ENCODE measurements at places on chromosomes 2 and 18. TPM values are rescaled to one million over a fixed set of nuclear protein-coding genes. Genes with fewer than 3 reads are reported as not detected.

Gene ELOA2
- not detected for polyA plus RNA-seq

DNA sequence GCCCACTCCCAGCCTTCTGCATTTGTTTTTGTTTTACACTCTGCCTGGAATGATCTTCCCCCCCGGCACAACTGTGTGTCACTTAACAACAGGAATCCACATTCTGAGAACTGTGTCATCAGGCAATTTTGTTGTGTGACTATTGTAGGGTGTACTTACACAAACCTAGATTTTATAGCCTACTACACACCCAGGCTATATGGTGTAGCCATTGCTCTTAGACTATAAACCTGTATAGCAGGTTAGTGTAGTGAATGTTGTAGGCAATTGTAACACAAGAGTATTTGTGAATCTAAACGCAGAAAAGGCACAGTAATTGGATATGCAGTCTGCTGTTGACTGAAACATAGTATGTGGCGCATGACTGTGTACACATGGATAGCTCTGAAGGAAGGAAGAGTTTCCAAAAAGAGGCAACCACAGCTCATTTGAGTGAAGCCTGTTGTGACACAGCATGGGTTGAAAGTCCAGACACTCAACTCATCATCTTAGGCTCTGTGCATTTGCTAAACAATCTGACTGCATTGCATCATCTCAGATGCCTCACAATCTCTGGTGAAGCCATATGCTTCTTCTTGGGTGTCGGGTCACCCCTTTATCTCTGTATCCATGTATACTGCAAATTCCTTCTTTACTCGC is 506.6 kb upstream of the SPHKAP start:
- DNase-seq, result no peak

- no peak for DNase-seq
These were observed 7.7 kb upstream of the NFATC1 start for GRCh38 chr18:79388043-79388442.

DNA sequence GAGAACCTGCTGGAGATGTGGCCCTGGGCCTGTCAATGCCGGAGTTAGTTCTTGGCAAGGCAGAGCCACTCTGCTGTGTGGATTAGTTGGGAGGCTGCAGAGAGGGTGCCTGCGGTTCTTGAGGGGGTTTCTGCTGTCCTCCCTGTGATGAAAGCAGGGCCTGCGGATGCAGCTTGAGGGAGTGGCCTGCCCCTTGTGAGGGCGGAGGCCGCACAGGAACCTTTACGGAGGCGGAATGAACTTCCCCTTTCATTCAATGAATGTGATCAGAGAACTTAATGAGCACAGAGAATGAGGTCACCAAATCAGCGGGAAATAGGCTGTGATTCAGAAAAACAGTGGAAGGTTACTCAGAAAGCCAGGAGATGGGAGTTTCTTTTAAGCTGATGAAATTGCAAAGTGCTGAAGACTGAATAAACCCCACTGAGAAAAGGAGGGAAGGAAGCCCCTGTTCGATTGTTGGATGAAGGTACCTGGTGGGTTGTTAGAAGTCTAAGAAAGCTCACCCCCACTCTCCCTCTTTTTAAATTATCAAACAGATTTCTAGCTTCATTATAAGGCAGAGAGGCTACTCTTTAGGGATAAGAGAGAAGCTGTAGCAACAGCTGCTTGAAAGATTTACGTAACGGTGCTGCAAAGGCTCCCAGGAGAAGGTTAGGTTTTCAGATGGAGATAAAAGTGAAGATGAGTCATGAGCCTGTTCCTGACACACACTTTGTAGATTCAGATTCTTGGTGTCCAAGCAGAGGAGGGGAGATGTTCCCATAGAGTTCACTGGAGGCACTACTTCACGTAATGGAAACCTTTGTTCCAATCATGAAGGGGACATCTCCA is 47.4 kb downstream of the VWA3B start:
- DNase-seq, result peak; percentile 42

- no peak for DNase-seq
These were observed 811 bp upstream of the SCG2 start for GRCh38 chr2:223602972-223603371.

Gene IMMT
- polyA plus RNA-seq, result 72.3 TPM

Gene PMAIP1
- polyA plus RNA-seq, result not detected

DNA sequence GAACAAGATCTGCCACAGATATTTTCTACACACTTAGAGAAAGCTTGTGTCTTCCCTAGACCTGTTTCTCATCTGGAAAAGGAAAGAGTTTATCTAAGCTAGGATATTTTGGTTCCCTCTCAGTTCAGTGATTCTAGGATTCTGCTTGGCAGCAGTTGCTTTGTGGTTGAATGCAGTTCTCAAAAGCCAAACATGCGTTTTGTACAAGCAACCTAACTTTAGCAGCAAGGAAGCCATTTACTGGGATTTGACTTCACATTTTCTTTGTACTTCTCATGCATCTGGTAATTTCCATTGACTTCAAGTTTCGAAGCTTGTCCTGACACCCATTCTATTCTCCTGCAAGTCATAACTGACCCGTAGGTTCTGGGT is 33.3 kb downstream of the VSNL1 start:
- DNase-seq, result no peak

DNA sequence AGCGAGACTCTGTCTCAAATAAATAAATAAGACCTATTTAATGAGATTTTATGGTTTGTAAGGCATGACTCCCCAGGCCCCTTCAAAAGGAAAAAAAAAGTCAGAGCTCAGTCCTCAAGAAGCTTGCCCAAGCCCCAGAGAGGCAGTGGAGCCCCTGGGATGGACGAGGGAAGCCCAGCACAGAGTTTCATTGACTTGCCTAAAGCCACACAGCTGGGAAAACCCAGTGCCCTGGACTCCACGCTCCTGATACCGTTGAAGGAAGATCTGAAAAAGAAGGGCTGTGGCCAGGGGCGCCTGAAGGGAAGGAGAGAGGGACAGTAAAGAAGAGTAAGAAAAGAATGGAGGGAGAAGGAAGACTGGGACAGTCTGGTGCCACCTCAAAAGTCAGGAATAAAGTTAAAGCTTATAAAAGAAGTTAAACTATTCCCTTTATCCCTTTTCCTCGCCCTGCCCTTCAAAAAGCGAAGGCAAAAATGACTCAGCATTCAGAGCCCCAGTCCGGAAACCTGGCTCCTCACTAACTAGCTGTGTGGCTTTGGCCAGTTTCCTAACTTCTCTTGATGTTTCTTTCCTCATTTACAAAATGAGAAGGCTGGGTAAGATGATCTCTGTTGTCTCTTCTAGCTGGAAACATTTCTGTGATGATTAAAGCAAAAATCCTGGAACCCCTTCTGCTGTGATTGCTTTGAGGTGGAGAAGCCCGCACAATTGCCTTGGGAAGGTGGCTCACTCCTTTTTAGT is 46.7 kb downstream of the LYPD1 start:
- peak; percentile 51 for DNase-seq

Gene CWC22
- 24.9 TPM for polyA plus RNA-seq

DNA sequence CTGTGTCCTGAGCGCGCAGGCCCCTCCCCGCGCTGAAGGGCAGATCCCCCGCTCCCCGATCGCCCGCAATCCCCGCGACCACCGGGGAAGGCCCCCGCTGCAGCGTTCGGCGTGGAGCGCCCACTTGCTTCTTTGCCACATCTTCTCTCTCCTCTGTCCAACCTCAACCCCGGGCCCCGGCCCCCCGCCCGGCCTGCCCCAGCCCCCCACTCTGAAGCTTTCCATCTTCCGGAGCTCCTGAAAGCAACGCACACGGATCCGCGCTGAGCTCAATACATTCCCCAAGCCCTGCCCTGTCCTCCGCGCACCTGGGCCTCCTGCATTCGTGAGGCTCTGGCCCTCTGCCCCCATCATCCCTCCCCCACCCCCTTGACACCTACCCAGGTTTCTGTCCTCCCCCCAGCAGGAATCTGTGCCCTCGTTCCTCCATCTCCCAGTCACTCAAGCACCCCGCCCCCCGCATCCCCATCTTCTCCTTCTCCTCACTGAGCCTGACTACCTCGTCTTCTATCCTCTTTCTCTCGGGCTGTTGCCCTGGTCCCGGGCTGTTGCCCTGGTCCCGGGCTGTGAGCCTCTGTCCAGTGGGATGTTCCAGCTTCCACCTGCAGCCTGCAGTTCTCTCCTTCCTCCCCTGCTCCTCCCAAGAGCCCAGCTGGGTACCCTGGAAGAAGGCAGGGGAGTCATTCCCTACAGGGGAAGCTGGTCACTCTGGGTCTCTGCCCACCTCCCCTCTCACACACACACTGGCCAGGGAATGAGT is 7.8 kb downstream of the SPEG start:
- DNase-seq, result no peak

GRCh38 chr2:200667413-200667812 is 81.6 kb downstream of the AOX1 start:
- DNase-seq, result no peak

DNA sequence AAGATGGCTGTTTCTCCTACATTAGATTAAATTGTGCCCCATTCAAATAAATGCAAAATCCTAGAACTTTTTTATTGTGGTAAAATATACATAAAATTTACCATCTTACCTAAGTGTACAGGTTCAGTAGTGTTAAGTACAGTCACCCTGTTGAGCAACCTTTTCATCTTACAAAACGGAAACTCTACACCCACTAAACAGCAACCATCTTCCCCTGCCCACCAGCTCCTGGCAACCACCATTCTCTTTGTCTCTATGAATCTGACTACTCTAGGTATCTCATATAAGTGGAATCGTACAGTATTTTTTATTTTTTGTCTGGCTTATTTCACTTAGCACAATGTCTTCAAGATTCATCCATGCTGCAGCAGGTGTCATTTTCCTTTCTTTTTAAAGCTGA is 53.0 kb downstream of the ASXL2 start:
- DNase-seq, result no peak

Gene APCDD1
- 12.1 TPM for polyA plus RNA-seq

- DNase-seq, result no peak
These were observed 325.2 kb upstream of the RAB12 start for GRCh38 chr18:8283891-8284585.

Gene ZCCHC2
- polyA plus RNA-seq, result 9.2 TPM

Gene CNGA3
- polyA plus RNA-seq, result 0.29 TPM

DNA sequence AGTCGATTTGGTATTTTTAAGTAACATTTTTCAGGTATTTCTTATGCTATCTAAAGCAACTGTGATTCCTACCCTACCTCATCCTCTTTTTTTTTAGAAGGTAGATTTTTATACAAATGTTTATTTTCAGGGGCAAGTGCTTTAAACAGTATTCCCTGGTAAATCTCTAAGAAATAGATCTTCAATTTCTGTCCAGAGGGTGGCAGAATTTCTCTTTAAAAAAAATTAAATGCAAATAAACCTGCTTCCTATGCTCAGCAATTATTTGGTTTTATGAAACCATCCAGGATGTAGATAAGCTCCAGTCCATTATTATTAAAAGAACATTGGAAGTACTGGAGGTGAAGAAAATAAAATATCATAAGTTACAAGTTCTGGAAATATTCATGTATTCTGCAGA is 191.9 kb downstream of the MYO3B start:
- DNase-seq, result peak; percentile 8

Gene TAF4B
- polyA plus RNA-seq, result 2.6 TPM

GRCh38 chr2:6855860-6856547 is 9.7 kb downstream of the CMPK2 start:
- DNase-seq, result no peak

DNA sequence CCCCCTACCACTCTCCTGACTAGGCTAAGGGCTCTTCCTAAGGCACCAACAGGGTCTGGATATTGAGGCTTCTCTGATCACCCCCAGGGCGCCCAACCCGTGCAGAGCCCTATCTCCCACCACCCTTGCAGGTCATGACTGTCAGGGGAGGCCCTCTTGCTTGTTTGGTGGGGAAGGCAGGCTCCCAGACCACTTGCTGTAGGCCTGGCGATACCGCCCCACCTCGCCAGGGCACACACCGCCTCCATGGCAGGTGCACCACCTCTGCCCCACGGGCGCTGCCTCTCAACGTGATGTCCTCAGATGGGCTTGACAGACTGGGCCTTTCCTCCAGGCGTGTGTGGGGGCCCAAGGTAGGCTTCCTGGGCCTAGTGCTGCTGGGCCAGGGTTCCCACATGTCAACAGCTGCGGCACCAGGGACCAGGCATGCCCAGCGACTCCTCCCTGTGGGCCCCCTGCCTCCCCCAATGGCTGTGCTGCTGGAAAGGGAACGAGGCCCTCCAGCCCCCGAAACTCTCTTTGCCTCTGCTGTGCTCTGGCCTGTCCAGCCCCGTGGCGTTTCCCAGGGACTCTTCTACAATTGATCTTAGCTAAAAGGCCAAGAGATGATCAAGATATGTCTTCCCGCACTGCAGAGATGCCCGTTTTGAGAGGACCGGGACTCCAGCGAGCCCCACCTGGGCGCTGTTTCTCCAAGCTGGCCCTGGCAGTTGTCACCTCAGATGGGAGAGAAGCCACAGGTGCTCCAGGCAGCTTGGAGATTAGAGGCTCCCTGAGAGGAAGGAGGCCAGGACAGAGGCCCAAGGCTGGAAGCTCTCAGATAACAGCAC is 7.5 kb downstream of the NPPC start:
- DNase-seq, result no peak

Gene ANKRD30B
- polyA plus RNA-seq, result not detected
